ENCODE measurements at places on chromosomes 5 and 9.

- DNase-seq, result no peak
These were observed 150.1 kb downstream of the KDM4C start for GRCh38 chr9:6907772-6908381.

- no peak for DNase-seq
These were observed 67.9 kb upstream of the CHSY3 start for GRCh38 chr5:129836321-129836720.

GRCh38 chr9:33256236-33256635 lies 8.3 kb downstream of the BAG1 start:
- DNase-seq, result no peak

- DNase-seq, result no peak
These were observed 103.4 kb downstream of the TRIO start for GRCh38 chr5:14246350-14247053.

- DNase-seq, result no peak
These were observed 2050.2 kb upstream of the CDH6 start for GRCh38 chr5:29143266-29143665.

DNA sequence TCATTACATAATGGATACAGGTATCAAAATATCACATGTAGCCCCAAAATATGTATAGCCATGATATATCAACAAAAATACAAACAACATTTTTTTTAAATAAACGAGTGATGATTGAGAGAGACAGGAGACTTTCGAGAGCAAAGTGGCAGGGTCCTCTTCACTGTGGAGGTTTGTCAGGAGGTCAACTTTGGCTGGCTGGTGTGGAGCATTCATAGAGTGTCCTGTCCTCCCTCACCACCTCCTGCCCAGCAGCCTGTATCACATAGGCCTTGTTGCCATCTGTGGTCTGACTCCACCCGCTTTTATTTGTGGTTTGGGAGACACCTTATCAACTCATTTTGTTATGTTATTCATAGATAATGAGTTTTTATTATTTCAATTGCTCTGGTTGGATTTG lies 206.9 kb downstream of the SYK start:
- no peak for DNase-seq

- no peak for DNase-seq
These were observed 60.9 kb upstream of the UBAC1 start for GRCh38 chr9:136021872-136022681.

- DNase-seq, result no peak
These were observed 114.3 kb upstream of the IL12B start for GRCh38 chr5:159444441-159445082.

DNA sequence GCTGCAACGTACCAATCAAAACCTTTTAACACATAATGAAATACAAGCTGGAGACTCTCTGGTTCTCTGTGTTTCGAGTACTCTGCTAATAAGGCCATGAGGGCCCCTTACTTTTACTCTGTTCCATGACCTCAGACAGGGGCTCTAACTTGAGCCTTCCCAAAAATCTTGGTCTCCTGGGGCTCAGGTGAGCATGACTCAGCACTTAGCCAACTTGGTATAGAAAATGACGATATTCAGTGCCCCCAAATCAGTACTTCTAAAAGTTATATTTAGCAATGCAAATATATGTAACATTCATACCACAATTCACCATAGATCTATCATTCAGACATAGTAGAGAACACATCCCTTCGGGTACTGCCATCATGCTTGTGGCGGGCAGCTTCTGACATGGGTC lies 278.9 kb downstream of the EFNA5 start:
- no peak for DNase-seq

- no peak for DNase-seq
These were observed 216.2 kb upstream of the S1PR3 start for GRCh38 chr9:88775037-88775471.

- DNase-seq, result no peak
These were observed 33.1 kb downstream of the APTX start for GRCh38 chr9:32968101-32969011.

- DNase-seq, result no peak
These were observed 104.8 kb downstream of the GNA14 start for GRCh38 chr9:77543131-77543822.

DNA sequence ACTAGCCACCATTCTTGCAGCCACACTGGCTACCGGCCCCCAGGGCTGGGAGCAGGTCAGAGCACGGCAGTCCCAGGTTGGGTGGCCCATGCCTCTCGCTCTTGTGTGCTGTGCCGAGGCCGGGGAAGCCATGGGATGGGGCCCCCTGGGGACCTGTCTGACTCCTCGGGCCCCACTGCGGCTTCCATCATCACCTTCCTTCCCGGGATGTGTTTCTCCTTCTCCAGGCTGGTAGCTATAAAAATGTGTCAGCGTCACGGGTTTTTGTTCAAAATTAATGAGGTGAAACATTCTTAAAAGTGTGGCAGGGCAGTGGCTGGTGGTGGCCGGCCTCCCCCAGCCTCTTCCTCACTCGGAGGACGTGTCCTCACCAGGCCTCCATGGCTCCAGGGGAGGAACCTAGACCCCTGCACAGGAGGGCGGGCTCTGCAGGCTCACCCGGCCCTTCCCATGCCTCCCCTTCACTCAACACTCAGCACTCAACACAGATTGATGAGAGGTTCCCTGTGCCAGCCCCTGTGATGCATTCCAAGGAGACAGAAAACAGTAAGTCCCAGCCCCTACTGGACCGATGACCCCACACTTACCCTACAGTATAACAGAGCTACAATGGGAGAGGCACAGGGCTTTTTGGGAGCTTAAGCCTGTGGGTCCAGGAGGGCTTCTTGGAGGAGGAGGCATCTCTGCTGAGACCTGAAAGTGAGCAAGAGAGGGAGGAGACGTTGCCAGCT lies 43.2 kb downstream of the PTGES start:
- DNase-seq, result no peak

- no peak for DNase-seq
These were observed 320.4 kb upstream of the EFNA5 start for GRCh38 chr5:107990881-107991810.

- DNase-seq, result peak; percentile 67
These were observed 167.2 kb downstream of the CACNA1B start for GRCh38 chr9:138044485-138045383.

DNA sequence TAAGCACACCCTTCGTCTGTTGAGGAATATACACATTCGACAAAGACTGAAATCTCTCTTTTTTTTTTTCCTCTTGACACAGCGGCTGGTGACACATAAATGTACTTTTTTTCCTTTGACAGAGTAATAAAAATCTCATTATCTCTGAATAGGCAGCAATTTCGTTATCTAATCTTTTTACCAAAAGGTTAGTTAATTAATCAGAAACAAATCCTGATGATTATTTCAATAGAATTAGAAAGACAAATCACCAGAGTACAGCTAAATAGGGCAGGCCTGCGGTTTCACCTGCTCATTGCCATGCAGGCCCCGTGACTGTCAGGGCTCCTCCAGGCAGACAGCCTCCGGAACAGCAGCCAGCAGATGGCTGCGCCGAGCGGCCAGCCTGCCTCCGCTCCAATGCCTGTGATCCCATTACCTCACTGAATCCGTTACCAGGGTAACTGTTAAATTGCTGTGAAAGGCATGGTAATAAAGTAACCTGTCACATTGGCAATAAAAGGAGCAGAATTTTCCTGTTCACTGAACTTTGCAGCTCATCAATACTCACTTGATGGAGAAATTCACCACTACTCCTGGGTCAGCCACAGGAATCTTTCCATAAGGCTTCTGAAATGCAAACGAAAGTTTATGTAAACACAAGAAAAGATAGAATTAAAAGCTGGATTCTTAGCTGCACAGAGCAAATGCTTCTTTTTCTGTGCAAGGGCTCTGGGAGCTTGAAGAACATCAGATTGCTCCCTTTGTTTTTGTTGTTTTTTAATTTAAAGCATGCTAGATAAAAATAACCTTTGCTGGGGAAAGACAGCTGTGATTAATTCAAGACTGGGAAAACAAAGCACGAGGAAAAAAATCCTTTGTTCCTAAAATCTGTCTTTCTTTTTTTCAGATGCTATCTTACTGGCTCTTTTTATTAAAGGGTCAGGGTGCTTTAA lies 666.4 kb upstream of the ZNF608 start:
- peak; percentile 89 for DNase-seq

DNA sequence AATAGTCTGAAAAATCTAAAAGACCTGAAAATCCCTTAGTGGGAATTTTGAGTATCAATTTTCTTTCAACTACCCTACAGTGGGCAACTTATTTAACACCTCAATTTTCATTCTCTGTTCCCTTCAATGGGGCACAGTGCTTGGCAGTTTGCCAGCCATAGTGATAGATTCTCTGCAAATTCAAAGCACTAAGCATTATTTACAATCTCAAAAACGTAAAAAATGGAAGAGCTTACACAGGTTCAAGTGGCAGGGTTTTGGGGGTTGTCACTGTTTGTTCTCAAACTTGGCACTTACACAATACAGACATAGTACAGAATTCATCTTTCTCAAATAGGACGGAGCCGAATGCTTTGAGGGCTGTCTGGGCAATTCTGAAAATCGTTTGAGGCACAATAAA lies 515.0 kb downstream of the EFNA5 start:
- no peak for DNase-seq

DNA sequence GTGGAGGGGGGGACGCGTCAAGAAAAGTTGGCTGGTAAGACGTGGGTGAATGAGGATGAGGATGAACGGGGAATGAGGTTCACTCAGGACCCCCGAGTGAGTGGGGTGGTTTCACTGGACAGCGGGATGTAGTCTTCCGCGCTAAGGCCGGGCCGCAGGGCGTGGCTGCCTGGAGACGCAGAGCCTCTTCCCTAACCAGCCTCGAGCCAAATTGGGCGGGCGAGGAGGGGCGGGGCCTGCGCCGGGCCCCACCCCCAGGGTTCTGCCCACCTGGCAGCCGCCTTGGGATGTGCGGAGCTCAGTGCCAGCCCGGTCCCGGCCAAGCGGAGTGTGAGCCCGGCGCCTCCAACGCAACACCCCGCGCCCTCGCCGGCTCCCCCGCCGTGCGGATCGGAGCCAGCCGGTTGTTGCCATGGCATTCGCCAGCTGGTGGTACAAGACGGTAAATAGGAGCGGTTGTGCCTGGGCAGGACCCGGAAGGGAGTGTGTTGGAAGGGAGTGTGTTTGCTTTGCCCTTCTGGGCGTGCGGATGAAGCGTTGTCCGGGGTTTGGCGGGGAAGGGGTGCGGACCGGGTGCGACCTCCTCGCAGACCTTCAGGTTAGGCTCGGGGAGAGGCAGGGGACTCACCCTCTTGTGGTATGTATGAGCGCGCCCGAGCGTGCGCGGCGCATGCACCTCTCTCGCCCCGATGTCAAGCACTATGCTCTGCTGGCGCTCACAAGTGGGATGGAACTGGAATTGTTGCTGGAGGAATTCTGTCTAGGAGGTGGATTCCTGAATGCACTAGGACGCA lies 746 bp downstream of the CAST start:
- peak; percentile 96 for DNase-seq

DNA sequence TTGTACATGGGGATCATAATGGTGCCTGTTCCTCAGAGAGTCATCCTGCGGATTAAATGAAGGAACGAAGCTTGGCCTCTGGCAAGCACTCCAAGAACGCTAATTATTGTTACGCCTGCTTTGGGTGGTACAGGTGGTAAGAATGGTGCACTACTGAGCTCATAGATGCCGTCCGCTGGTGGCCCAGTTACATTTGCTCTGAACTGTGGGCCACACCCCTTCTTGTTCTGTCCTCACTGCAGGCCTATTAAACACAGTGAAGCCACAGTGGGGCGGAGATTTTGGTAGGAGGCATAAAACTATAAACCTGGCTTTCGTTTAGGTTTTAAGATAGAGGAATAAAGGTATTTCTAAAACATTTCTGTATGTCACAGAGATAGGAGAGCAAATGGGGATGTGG lies 40.6 kb upstream of the FER start:
- no peak for DNase-seq

DNA sequence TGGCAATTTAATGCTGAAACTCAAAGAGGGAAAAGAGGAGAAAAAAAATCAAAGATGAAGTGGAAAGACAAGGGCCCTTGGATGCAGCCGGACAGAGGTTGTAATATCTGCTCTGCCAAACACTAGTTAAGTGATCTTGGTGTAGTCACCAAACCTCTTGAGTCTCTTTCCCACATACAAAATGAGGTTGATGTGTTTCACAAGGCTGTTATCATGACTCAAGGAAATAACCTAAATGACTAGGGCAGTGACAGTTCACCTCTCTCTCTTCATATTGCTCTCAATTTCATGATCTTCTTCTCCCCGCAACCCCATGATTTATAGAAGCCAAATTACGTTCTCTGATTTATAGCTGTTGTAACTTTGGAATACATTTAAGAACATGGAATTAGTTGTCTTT lies 44.9 kb downstream of the PIK3R1 start:
- DNase-seq, result no peak

DNA sequence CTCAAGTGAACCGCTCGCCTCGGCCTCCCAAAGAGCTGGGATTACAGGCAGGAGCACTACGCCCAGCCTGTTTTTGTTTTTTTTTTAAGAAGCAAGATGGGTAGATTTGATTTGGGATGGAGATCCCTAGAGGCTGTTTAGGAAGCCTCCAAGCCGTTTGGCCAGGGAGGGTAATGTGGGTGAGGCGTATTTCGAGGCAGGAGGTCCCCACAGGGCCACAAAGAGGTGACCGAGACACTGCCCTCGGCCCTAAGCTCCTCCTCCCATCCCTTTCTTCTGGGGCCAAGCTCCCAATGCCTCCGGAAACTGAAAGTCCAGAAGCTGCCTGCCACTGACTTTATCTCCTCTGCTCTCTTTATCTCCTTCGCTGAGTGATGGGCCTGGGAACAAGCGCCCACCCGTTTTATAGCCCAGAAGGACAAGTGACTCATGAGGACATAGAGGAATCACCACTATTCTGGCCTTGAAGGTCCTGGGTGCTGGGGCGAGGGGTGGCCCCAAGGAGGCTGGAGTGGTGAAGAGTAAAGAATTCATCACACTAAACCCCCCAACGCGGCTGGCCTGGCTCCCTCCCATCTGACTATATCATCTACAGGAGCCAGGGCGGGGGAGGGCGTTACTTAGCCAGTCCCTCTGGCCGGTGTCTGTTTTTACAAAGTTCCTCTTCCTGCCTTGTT lies 2.0 kb upstream of the RALGDS start:
- no peak for DNase-seq

DNA sequence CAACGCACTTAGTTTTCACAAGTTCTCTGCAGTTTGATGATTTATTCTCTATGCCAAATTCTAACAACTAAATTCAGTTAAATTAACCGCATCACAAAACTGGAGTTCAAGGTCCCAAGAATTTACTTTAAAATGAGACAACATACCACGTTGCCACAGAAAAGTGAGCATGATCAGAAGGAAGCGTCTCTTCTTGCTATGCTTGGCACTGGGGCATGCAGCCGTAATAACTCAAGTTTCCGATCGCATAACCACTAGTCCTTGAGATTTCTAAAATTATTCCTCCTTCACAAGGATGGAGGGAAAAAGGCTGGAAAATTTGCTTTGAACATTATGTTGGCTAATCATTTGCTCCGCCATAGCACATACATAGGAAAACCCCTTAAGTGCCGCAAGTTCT lies 13.9 kb downstream of the NFIB start:
- no peak for DNase-seq

GRCh38 chr5:145906401-145906800 lies 30.0 kb upstream of the SH3RF2 start:
- DNase-seq, result no peak

GRCh38 chr9:70597886-70598285 lies 183.4 kb upstream of the KLF9 start:
- DNase-seq, result no peak

GRCh38 chr5:136034492-136034891 lies 5.7 kb downstream of the TGFBI start:
- DNase-seq, result no peak

GRCh38 chr5:133637206-133637605 lies 24.9 kb upstream of the FSTL4 start:
- no peak for DNase-seq

Measured in chondrocyte (in vitro differentiated cells).